ENCODE measurements at places on chromosomes 3 and 15.

GRCh38 chr3:172685331-172686214 lies 25.3 kb downstream of the NCEH1 start:
- DNase-seq: no peak

DNA sequence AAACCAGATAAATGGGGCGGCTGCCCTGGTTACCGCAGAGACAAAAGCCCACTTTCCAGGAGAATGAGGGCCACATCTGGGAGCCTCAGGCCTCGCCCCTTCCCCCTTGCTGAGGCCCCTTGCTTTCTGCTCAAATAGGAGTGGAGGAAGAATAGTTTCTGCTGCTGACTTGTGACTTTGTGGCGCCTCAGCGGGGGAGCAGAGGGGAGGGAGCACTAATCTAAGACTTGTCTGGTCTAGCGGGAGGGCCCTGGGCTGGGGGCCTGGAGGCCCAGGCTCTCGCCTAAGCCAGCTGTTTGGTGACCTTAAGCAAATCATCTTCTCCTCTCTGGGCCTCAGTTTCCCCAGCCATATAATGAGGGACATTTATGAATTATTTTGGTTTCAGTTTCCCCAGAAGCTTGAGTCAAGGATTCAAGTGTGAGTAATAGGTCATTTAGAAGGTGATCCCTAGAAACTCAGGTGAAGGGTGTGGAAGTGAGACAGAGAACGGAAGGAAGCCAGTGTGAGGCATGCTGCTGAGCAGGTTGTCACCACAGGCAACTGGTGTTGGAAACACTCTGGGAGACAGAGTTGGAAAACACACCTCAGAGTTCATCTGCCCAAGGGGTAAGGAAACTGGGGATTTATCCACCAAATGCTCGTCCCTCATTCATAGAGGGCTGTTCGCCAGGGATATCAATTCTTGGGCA lies 25.9 kb upstream of the SMAD3 start:
- no peak for DNase-seq

- DNase-seq: no peak
Observed at GRCh38 chr15:45372041-45372995, 6.0 kb downstream of the GATM start.

- DNase-seq: no peak
Observed at GRCh38 chr3:126158016-126158911, 22.1 kb downstream of the ALDH1L1 start.

DNA sequence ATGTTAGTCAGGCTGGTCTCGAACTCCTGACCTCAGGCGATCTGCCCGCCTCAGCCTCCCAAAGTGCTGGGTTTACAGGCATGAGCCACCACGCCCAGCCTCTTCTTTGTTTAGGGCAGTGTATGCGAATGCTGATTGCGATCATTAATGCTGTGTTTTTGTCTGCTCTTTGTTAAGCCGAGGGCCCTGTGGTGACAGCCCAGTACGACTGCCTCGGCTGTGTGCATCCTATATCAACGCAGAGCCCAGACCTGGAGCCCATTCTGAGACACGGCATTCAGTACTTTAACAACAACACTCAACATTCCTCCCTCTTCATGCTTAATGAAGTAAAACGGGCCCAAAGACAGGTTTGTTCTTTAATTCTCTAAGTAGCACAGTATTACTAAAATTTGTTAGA lies 7.8 kb downstream of the KNG1 start:
- DNase-seq: no peak

DNA sequence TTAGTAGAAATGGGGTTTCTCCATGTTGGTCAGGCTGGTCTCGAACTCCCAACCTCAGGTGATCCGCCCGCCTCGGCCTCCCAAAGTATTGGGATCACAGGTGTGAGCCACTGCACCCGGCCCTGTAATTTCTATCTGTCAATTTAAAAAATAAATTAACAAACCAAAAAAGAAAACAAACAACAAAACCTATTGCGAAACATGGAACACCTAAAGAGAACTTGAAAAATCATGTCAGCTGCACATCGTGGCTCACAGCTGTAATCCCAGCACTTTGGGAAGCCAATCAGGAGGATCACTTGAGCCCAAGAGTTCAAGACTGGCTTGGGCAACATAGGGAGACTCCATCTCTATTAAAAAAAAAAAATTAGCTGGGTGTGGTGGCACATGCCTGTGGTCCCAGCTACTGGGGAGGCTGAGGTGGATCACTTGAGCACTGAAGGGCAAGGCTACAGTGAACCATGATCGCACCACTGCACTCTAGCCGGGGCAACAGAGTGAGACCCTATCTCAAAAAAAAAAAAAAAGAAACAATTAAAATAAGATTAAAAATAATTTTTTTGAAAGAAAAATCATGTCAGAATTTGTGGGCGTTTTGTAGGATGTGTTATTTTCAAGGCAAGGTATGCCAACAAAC lies 19.6 kb downstream of the PARP6 start:
- no peak for DNase-seq

DNA sequence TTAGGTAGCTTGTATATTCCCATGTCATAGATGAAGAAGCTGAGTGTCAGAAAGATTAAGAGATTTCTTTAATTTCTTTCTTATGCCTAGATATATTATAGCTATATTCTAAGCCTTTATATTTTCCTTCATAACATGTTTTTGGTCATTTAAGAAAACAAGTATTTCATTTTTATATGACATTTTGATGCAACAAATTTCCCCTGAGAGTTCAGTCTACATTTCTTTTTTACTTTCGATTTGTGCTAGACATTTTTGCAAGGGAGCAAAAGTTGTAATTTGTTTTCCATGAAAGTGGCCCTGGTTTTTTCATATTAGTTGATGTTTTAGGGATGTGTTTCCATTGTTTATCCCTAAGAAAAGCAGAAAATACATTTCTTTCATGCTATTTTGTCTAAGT lies 344.9 kb downstream of the NLGN1 start:
- no peak for DNase-seq

- DNase-seq: no peak
Observed at GRCh38 chr3:20576228-20576627, 390.2 kb upstream of the SGO1 start.

GRCh38 chr3:141928631-141929270 lies 52.3 kb downstream of the ATP1B3 start:
- no peak for DNase-seq

DNA sequence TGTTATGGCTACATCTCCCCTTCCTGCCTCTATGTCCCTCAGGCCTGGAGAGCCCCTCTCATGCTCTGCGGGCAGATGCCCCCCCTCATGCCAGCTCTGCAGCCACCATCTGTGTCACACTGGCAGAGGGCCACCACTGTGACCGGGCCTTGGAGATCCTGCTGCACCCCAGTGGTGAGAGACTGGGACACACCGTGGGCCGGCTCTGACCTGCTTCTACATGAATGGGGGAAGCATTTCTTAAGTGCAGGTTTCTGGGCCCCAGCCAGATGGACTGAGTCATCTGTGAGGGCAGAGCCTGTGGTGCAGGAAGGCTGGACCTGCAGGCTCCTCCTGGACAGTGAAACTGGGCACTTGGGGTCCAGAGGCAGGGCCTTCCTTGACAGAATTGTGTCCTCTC lies 4.8 kb downstream of the VWA5B2 start:
- no peak for DNase-seq

DNA sequence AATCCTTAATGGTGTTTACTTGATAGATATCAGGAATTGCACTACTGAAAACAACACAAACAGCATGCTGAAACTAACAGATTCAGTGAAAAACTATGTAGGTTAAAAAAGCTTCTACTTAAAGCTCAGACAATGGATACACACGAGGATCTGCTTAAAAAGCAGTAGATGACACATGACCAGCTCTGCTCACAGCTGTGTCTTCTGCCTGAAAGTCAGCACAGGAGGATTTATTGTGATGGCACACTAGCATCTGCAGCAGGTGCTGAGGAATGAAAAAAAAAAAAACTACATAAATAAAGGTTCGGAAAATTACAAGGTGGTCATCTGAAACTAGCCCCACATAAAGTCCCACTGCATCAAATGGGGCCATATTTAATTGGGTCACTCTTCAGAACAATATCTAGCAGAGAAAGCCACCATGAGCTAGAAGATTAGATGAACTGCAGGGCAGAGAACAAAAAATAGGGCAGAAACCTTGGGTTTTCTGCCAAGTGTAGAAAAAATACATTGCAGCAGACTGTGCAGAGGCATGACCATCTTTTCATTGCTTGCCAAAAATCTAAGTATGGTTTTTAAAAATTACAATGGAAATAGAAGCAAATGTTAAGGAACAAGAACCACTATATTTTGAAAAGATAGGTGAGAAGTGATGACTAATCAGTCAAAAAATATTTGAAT lies 13.2 kb upstream of the GOLM2 start:
- no peak for DNase-seq

GRCh38 chr3:125051715-125052581 lies 3.8 kb downstream of the HEG1 start:
- no peak for DNase-seq

DNA sequence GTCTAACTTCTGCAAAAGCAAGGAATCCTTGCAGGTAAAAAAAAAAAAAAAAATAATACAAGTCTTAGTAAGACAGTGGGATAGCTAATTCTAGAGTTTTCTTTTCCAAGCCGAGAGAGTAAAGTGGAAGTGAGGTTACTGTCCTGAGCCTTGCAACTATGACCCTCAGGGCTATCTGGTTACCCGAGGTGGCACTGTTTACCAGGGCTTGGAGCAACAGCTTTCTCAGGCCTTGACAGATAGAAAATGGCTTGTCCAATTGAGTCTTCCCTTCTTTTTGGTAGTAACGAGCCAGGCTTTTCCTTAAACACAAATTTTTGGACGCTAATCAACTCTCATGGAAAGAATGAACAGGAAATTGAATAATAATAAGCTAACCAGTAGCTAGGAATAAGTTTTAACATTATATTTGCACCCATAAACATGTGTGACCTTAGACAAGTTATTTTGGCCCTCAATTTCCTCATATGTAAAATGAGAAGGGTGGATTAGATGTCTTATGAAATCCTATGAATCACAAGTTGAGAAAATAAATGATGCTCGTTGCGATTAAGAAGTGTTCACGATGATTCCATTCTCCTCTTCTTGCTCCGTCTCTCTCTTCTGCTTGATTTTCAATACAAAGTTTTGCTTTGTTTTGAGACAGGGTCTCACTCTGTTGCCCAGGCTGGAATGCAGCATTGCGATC lies 236.9 kb upstream of the KBTBD8 start:
- DNase-seq: no peak

DNA sequence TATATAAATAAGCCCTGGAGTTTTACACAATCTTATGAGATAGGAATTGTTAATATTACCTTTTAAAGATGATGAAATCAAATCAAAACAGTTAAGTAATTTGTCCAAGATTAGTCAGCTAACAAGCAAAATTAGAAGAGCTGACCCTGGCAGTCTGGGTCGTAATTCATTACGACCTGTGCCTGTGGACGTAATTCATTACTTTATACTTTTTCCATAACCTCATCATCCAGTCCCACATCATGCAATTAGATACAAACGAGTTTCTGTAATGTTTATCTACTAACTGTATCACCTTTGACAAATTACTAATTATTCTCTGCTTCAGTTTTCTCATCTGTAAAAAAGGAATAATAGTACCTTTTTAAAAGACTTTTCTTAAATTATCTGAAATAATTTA lies 665.9 kb downstream of the ZBBX start:
- DNase-seq: no peak

DNA sequence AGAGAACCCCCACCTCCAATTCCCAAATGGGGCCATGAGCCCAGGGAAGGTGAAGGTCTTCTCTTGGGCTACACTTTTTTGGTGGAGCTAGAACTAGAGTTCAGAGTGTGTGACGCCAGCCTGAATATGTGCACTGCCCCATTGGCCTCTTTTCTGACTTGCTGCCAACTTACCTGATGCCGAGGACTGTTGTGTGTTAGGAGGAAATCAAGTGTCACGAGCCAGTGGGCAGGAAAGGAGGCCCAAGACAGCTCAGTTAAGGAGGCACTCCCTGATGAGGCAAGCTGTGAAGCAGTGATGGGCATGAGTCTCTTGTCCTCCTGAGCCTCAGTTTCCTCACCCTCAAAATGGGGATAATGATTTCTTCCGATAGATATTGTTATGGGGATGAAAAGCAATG lies 107.8 kb downstream of the ANP32A start:
- DNase-seq: no peak

GRCh38 chr3:14517601-14518431 lies 22.3 kb downstream of the GRIP2 start:
- no peak for DNase-seq

- no peak for DNase-seq
Observed at GRCh38 chr3:72487078-72487765, 361.0 kb downstream of the SHQ1 start.

DNA sequence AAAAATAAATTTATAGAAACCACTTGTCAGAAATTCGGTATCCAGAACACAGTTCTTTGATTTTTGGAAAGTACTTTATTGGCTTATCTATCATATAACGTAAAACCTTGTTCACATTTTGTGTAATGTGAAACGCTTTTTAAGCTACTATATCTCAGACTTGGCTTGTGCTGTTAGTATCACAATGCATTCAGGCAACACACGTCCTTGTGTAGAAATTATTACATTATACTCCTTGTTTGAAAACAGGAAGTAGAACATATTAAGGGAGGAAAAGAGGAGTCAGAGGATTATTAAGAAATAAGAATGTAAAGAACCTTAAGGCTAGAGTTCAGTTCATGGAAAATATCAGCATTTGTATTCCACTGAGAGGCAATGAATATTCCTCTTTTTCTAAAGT lies 1.6 kb downstream of the DNAJC13 start:
- no peak for DNase-seq

DNA sequence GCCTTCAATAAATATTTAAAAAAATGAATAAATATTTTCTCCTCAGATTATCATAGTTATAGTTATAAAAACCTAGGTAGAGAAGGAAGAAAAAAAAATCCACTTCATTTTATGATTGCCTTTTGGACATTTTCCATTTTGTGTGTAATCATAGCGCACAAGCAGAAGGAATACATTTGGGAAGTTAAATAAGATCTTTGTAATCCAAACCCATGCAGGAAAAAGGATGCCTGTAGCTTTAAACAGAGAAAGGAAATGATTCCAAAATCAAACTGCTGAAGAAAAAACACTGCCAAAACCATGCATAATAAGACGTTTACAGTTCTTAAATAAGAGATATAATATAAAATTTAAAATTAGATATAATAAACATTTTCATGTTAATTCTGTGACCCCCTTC lies 7.4 kb upstream of the CCDC54 start:
- DNase-seq: no peak

DNA sequence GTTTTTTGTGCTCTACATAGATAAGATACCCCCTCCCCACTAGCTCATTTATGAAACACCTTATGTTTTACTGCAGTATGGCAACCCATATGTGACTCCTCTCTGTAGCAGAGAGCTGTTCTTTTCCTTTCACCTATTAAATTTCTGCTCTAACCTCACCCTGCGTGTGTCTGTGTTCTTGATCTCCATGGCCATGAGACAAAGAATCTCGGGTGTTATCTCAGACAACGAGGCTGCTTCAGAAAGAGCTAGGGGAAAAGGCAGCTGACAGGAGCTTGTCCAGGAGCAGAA lies 18.0 kb downstream of the CCR8 start:
- no peak for DNase-seq

- no peak for DNase-seq
Observed at GRCh38 chr3:5332270-5332956, 144.9 kb downstream of the EDEM1 start.

- no peak for DNase-seq
Observed at GRCh38 chr15:84647726-84648125, 6.4 kb downstream of the WDR73 start.

All from NCI-H2081 (cell line).